ENCODE measurements at places on chromosomes 13 and 19.

DNA sequence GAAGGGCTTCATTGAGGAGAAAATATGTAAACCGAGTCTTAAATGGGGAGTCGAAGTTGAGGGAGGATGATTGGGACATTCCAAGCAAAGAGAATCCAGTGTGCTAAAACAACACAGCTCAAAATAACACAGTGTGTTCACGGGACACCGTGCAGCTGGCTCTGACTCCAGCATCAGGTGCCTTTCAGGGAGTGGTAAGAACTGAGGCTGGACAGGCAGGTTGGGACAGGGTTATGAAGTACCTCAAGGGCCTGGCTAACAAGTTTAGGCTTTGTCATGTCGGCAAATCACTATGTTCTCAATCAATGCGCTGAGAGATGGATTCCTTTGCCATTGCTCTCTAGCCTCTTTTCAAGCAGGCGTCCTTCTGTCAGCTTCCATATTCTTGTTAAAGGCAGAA lies 27.5 kb upstream of the WDFY2 start:
- no peak for DNase-seq

DNA sequence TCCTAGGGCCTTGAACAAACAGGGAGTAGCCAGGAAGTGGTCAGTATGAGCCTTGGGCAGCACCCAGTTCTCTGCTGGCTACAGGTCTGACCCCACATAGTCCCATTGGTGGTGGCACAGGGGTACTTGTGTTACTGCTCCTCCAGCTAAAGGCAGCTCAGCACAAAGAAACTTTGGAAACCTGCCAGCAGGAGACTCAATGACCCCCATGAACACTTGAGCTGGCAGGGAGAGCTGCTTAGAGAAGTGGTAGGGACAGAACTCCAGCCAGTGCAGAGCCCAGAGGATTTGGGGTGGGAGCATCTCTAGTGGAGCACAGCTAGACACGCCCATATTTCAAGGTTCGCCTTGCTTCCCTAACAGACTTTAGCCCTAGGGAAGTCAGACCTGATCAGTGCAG lies 10.4 kb upstream of the ZNF586 start:
- DNase-seq = no peak

- no peak for DNase-seq
These were observed 7.0 kb downstream of the ABHD8 start for GRCh38 chr19:17296273-17296672.

DNA sequence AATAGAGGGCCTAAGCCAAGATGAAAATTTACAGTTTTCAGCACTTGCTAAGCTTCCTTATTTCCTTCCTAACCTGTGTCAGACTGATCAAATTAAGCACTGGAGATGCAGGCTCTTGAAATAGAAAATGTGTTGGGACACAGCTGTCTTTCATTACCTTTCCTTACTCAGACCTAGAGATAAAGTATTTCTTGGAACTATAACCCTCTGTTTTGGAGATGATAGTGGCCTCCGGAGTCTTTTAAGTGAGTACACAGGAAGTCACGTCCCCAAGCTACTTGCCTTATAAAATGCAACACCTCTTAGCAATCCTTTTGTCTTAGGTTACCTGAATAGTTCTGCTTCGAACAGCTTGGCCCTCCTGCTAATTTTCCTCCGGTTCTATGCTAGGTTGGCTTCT lies 12.4 kb upstream of the AKAP11 start:
- DNase-seq = no peak

- DNase-seq = no peak
These were observed 99.9 kb upstream of the IPO5 start for GRCh38 chr13:97853550-97853949.

DNA sequence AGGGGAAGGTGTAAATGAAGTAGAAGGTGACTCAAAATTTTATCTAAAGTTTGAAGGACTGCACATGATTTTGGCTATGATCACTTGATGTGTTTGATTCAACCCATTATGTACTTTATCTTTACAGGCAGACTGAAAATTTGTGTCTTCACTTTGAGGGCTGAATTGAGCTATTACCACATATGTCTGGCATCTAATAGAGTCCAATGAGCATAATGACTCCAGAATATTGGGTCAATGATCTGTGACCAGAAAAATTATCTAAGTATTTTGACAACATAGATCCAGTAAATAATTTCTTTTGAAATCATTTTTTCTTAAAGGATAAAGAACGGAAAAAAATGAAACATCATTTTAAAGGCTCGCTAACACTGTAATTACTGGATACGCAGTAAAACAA lies 2810.0 kb downstream of the PCDH9 start:
- no peak for DNase-seq
